Left lung (tissue), 14 donors: ENCODE measurements at places on chromosomes 5 and 9.

DNA sequence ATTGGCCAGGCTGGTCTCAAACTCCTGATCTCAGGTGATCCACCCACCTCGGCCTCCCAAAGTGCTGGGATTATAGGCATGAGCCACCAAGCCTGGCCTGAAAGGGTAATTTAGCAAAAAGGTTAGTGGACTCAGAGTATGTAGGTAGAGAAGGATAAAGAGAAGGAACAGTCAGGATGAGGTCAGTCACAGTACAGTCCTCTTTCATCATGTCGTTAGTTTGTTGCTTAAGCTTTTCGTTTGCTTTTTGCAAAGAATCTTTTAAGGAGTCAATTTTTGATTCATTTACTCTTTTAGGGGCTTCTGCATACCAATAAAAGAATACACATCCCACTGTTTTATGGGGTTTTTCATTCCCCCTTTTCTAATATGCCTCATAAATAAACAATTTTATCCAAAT is 17.8 kb upstream of the GBGT1 start:
- DNase-seq = no peak

GRCh38 chr5:144187699-144188294 is 17.1 kb downstream of the KCTD16 start:
- DNase-seq = peak; percentile 89

- DNase-seq = no peak
Measured at GRCh38 chr5:74164725-74165235, 475.7 kb downstream of the ENC1 start.

DNA sequence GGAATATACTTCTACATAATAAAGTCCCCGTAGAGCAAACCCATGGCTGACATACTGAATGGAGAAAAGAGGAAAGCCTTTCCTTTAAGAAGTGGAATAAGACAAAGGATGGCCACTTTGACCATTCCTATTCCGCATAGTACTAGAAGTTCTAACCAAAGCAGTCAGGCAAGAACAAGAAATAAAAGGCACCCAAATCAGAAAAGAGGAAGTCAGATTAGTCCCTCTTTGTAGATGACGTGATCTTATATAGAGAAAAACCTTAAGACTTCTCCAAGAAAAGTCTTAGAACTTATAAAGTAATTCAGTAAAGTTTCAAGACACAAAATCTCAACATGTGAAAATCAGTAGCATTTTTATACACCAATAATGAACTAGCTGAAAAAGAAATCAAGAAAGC is 133.9 kb downstream of the GIN1 start:
- DNase-seq = no peak

- DNase-seq = peak; percentile 92
Measured at GRCh38 chr5:40572937-40573336, 106.8 kb upstream of the PTGER4 start.

- no peak for DNase-seq
Measured at GRCh38 chr5:138743484-138743883, 9.7 kb upstream of the CTNNA1 start.

- DNase-seq = no peak
Measured at GRCh38 chr5:90898326-90899013, 339.9 kb downstream of the ADGRV1 start.

DNA sequence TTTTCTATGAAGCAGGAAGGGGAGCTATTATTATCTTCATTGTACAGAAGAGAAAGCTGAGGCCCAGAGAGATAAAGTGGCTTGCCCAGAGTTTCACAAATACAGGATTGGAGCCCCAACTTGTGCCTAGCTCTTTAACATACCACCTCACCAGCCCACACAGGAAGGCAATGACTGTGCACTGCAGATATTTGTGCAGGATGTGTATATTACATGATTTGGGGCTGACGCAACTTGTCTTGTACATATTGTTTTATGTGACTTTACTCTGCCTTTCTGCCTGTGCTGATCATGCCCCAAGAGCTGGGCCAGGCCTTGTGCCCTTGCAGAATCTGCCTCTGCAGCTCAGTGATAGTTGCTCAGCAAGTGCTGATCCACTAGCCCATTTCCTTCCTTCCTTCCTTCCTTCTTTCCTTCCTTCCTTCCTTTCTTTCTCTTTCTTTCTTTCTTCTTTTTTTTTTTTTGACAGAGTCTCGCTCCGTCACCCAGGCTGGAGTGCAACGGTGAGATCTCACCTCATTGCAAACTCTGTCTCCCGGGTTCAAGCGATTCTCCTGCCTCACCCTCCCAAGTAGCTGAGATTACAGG is 106.6 kb upstream of the TBCA start:
- no peak for DNase-seq

- no peak for DNase-seq
Measured at GRCh38 chr5:139881143-139881733, 85.6 kb downstream of the PSD2 start.

- DNase-seq = no peak
Measured at GRCh38 chr5:9516591-9516990, 29.3 kb downstream of the SEMA5A start.

DNA sequence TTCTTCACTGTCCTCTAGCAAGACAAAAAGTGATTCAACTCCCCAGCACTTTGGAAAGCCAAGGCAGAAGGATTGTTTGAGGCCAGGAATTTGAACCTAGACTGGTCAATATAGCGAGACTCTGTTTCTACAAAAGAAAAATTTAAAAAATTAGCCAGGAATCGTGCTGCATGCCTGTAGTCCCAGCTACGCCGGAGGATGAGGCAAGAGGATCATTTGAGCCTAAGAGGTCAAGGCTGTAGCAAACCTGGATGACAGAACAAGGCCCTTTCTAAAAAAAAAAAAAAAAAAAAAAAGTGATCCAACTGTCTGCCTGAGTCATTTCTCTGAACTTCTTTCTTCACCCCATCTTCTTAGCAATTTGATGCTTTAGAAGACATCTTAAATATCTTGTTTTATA is 12.4 kb downstream of the ITGA2 start:
- DNase-seq = no peak

DNA sequence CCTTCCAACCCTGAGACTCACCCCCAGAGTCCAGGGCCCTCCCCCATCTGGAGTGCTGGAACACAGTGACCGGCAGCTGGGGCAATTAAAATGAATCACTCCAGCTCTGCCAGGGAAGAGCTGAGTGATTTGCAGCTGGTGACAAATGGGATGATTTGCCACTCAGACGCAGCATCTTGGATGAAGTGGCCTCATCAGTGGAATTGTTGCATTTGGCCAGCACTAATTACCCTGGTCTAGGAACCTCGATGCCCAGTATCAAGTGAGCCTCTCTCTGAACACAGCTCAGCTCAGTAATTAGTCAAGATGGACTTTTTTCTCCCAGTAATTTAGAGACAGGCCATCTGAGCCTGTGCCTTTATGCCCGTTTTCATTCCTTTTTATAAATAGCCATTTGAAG is 259.5 kb downstream of the GRIA1 start:
- no peak for DNase-seq

DNA sequence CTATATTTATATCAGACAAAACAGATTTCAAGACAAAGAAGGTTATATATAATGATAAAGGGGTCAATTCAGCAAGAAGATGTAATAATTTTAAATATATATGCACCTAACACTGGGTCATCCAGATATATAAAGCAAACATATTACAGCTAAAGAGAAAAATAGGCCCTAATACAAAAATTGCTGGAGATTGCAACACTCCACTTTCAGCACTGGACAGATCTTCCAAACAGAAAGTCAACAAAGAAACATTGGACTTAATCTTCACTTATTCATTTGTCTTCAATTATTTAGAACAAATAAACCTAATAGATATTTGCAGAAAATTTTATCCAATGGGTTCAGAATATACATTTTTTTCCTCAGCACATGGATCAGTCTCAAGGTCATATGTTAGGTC is 45.8 kb downstream of the MEIKIN start:
- DNase-seq = no peak

GRCh38 chr5:73442231-73442811 is 6.3 kb downstream of the FOXD1 start:
- no peak for DNase-seq

GRCh38 chr5:127536687-127537086 is 19.2 kb downstream of the PRRC1 start:
- no peak for DNase-seq

GRCh38 chr5:179918742-179919486 is 11.2 kb upstream of the TBC1D9B start:
- DNase-seq = no peak
